ENCODE measurements at places on chromosomes 6 and 20.

- DNase-seq = no peak
These were observed 74.1 kb downstream of the BFSP1 start for GRCh38 chr20:17457079-17457478.

GRCh38 chr6:108665495-108666196 is 104.9 kb downstream of the FOXO3 start:
- DNase-seq = no peak

DNA sequence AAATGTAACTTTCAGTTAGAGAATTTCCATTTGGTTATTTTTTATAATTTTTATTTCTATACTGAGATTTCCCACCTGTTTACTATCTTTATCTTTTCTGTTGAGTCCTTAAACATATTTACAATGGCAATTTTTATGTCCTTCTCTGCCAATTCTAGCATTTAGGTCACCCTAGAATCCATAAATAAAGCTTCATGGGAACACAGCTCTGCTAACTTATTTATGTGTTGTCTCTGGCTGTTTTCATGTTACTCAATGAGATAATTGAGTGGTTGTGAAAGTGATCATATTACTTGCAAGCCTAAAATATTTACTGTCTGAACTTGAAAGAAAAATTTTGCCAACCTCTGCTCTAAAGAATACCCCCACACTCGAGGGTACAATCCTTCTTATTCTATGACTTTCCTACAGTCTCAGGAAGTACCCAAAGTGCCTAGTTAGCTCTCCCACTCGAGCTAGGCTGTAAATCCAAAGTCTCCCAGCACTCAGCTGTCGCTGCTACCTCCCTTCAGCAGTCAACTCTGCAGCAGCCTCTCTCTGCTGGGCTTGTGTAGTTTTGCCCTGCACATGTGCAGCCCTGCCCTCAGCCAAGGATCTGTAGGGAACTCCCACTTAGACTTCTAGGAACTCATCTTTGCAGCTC is 53.5 kb upstream of the GCLC start:
- DNase-seq = no peak

GRCh38 chr6:2900221-2900807 is 2.8 kb downstream of the SERPINB9 start:
- DNase-seq = no peak

DNA sequence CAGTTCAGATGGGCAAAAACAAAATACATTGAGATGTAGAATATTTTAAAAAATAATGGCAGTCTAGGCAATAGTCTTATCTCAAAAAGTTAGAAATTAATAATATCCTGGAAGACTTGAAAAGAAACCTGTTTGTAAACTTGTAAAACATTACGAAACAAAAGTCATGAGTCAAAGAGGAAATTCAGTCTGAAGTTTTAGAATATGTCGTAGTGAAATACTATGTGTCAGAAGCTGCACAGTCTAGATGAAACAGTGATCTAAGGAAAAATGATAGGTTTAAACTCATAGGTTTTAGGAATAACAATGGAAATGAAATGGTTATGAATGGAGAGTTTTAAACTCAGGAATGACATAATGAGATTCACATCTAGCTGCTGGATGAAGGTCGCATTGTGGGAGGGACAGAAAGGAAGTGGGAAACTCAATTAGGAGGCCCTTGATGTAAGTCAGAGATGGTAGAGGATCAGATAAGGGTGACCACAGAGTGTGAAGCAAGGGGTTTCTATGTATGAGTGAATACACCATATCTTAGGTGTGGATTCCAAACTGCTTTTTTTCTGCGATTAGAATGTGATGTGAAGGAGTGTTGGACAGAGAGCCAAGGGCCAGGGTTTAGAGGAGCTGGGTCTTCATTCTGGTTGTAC is 2.8 kb downstream of the SNRPB2 start:
- no peak for DNase-seq

GRCh38 chr6:16762550-16763477 is 1.6 kb upstream of the ATXN1 start:
- no peak for DNase-seq

- DNase-seq = no peak
These were observed 54.8 kb downstream of the SENP6 start for GRCh38 chr6:75656479-75656878.

GRCh38 chr20:40446888-40447287 is 242.1 kb downstream of the MAFB start:
- DNase-seq = no peak

- DNase-seq = no peak
These were observed 143.2 kb upstream of the RNF24 start for GRCh38 chr20:4158466-4159050.

- DNase-seq = no peak
These were observed 20.2 kb upstream of the PAQR8 start for GRCh38 chr6:52341561-52342260.

GRCh38 chr20:43844778-43845614 is 69.7 kb upstream of the TOX2 start:
- no peak for DNase-seq

All from activated naive CD8-positive, alpha-beta T cell treated with anti-CD3 and anti-CD28 coated beads, Interleukin-2, amount 50 U/mL, for 16 hours (primary cell).